Gastrocnemius medialis (tissue), 4 donors: ENCODE measurements at places on chromosomes 1 and 21. TPM values are rescaled to one million over a fixed set of nuclear protein-coding genes. Genes with fewer than 3 reads are reported as not detected.

DNA sequence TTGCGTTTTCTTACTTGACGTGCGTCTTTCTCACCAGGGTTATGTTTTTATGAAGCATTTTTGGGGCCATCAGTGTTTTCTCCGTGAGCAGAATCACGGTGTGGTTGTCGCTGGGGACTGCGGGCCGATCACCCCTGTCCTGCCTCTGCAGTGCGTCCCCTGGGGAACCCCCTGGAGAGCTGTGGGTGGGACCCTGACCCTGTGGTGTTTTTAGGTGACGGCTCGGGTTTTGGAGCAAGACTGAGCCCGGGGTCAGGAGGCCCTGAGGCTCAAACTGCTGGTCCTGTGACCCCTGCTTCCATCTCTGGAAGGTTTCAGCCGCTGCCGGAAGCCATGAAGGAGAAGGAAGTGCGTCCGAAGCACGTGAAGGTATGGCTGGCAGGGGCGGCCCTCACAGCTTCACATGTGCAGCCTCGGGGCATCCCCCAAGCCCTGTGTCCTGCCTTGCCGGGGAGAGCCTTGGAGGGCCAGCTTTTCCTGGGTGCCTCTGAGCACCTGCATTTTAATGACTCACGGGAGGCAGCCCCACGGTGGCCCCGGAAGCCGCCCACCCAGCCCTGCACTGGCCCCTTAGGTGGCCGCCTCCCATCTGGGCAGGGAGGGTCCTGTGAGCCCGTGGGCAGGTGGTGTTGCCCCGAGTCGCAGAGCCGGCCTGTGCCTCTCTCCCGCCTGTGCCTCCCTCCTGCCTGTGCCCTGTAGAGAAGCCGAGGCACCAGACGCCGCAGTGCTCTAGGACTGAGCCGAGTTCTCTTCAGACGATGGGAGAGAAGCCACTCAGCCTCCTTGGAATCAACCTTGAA is 36.7 kb upstream of the DIP2A start:
- no peak for DNase-seq

DNA sequence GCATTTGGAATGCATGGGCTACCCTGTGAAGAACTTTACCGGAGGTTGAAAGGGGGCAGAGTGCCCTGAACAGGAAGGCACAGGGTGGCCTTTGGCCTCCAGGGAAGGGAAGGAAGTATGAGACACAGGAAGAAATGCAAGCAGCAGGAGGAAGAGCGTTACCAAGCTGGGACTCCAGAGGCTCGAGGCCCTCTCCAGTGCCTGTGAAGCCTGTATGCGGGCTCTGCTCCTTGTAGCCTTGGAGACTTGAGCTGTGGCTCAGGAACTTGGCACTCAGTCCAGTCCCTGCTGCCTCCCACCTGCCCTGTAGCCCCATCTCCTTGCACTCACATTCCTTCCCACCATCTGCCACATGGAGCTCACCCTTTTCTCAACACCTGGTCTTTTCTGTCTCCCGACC is 33.5 kb upstream of the RNF19B start:
- DNase-seq: no peak

DNA sequence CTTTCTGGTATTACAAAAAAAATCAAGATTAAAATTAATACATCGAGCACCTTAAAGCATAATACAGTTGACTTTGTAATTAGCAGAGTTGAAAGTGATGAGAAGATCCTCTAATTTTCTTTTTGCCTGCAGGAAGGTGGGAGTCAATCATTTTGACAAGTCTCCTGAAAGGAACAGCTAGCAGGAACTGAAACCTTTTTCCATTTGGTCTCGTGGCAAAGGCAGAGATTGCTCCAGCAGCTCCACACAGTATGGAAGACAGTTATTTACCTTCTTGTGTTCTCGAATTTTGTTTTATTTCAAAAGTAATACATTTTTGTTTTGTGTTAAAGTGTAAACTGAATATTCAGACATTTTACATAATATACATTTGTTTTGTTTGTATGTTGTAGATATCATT is 7.7 kb downstream of the S100PBP start:
- no peak for DNase-seq

- DNase-seq: no peak
These were observed 28.7 kb upstream of the NBL1 start for GRCh38 chr1:19615438-19615837.

The CA6 gene
- total RNA-seq: not detected

DNA sequence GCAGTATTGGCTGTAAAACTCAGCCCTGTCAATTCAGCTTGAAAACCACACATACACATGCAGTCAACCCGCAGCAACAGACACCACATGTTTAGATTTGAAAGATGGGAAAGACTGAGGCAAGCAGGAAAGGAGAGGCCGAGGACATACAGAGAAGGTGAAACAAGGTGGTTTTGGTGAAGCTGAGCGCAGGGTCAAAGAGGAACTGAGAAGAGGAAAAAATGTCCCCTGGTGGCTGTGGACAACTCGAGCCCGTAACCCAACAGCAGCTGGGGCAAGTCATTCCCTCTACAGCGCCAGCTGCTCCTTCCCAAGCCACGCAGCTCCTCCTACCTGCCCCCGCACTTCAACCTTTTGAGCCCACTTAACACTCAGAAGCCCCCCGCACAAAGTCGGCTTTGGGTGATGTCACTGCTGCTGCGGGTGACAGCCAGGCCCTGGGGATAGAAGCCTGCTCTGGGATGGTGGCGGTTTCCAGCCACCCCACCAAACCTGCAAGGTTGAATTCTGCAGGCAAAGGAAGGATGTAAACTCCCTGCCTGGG is 63.0 kb downstream of the KCNN3 start:
- no peak for DNase-seq

DNA sequence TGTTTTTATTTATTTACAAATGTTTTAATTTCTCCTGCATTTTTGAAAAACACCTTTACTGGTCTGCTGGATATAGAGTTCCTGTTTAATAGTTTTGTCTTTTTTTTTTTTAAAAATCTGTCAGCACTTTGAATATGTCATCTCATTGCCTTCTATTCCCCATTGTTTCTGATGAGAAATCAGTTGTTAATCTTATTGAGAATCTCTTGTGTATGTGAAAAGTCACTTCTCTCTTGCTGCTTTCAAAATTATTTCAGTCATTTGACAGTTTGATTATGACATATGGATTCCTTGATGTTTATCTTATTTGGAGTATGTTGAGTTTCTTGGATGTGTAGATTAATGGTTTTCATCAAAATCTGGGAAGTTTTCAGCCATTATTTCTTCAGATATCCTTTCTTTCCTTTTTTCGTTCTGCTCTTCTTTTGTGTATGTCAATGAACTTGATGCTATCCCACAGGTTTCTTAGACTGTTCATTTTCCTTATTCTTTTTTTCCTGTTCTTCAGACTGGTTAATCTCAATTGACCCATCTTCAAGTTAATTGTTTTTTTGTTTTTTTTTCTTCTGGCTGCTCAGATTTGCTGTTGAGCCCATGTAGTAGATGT is 51.2 kb upstream of the CCDC190 start:
- DNase-seq: no peak

GRCh38 chr1:100474834-100475233 is 63.1 kb upstream of the GPR88 start:
- no peak for DNase-seq

- DNase-seq: no peak
These were observed 74.6 kb downstream of the ADARB1 start for GRCh38 chr21:45149021-45149420.

GRCh38 chr21:27292229-27292628 is 325.3 kb upstream of the ADAMTS5 start:
- no peak for DNase-seq

The CLIC6 gene
- total RNA-seq: 1.7 TPM

DNA sequence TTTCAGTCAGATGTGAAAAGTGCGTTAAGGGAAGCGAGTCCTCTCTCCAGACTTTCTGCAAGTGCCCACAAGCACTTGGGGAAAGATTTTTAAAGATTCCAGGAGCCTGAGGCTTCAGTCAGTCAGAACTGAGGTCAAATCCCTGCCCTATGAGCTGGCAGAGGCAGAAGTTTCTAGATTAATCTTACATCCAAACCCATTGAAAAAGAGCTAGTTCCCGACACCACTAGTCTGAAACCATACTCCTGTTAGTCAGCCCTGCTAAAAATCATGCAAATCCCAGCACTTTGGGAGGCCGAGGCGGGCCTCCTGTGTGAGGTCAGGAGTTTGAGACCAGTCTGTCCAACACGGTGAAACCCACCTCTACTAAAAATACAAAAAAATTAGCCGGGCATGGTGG is 21.0 kb downstream of the RSPH1 start:
- no peak for DNase-seq

GRCh38 chr1:59176471-59176870 is 120.4 kb upstream of the FGGY start:
- DNase-seq: no peak

The TMEM200B gene
- total RNA-seq: 0.92 TPM

DNA sequence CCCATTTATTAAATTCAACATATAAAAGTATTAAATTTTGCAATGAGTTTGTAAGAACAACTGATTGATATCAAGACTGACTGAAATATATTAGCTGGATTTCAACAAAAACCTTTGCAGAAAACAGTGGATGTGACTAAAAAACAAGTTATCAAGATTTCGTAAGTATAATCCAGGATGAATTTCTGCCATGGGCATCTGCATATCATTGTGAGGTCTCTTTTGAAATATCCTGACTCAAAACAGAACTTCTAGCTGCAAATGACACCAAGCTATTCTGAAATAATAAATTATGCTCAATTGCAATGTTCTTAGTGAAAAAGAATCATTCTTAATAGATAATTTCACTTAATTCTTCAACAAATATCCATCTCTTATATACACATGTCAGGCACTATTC is 52.6 kb downstream of the CD34 start:
- DNase-seq: no peak

The IL10 gene
- 0.61 TPM for total RNA-seq
